Fibroblast of upper back skin (primary cell): ENCODE measurements at places on chromosomes 1 and 21.
A peak's percentile ranks its signal among the peaks of the same experiment; 100 is the strongest.

DNA sequence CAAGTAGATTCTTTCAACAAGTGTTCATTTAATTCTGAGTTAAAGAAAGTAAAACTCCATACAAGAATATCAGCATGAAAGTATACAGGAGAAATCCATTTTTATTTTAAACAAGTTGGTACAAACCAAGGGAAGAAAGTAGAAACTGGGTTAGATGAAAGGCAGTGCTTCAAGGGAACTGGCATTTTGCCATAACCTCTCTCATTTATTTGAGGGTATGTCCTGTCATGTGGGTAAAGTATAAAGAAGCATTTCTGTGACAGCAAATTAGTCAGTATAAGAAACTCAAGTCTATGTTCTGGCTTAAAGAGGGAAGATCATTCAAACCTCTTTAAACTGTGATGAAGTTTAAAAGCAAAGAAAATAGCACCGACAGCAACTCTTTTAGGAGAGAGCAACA is 32.0 kb downstream of the OLFM3 start:
- no peak for DNase-seq

GRCh38 chr1:20110679-20111078 is 8.7 kb downstream of the PLA2G2D start:
- no peak for DNase-seq

DNA sequence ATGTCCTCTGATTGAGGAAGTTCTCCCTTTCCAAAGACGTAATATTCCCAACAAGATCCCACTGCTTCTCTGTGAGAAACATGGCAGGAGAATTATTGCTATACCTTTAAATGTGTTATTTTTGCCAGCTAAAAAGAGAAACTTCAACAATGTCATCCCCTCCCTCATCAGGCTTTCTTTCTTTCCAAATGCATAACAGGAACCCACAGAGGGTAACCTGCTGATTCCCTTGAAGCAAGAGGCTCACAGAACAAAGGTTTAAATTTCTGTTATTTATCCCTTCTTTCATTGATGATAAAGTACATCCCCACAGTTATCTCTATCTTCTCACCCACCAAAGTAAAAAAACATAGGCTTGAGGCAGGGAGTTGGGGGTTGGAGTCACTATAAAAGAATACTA is 102.1 kb downstream of the SLC30A10 start:
- no peak for DNase-seq

GRCh38 chr1:86067626-86068025 is 88.9 kb downstream of the COL24A1 start:
- peak; percentile 74 for DNase-seq

GRCh38 chr1:183003203-183003602 is 20.0 kb upstream of the LAMC1 start:
- no peak for DNase-seq

DNA sequence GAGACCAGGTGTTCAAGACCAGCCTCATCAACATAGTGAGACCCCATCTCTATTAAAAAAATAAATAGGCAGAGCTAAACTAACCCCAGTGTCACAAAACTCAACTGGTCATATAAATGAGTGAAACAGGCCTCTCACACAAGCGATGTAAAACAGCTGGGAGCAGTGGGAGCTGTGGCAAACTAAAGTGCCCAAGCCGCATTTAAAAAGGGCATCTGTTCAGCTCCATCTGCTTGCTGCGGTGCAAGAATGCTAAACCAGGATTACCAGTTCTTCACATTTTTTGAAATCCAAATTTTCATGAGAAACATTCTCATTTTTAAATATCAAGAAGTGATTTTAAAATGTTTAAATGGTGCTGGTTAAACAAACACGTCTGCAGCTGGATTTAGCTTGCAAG is 50.0 kb upstream of the WNT2B start:
- DNase-seq: no peak

GRCh38 chr1:160045653-160046052 is 13.9 kb upstream of the PIGM start:
- DNase-seq: no peak

- DNase-seq: peak; percentile 5
Measured at GRCh38 chr1:20192364-20192763, 6.0 kb upstream of the PLA2G2C start.

GRCh38 chr1:36938819-36939218 is 95.5 kb downstream of the GRIK3 start:
- DNase-seq: no peak

- no peak for DNase-seq
Measured at GRCh38 chr1:14103878-14104430, 404.0 kb downstream of the PRDM2 start.
